ENCODE measurements at places on chromosomes 2 and 18. TPM values are rescaled to one million over a fixed set of nuclear protein-coding genes. Genes with fewer than 3 reads are reported as not detected.
A peak's percentile ranks its signal among the peaks of the same experiment; 100 is the strongest.

The FLACC1 gene
- polyA plus RNA-seq: not detected

GRCh38 chr18:46588971-46589660, 67.9 kb downstream of the LOXHD1 start:
- DNase-seq: no peak
- H3K36me3 ChIP-seq: no peaks in the 10 kb centered on the region
- peaks cover 6% of the 10 kb centered on the region for H3K4me1 ChIP-seq

- no peaks in the 10 kb centered on the region for H3K36me3 ChIP-seq
- no peak for DNase-seq
Measured at GRCh38 chr18:53025247-53025646, 685.2 kb downstream of the DCC start.

DNA sequence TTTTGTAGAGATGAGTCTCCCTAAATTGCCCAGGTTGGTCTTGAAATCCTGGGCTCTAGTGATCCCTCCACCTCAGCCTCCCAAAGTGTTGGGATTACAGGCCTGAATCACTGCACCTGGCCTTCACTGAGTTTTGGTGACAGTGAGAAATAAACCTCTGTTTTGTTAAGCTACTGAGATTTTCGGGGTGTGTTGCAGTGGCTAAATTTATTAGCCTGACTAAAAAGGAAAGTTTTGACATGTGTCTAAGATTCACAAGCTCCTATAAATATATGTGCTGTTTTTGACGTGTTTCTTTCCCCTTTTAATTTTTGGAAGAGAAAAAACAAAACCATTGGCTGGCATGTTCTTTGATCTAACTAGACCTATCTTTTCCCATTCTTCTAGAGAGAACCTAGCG, 190.5 kb upstream of the MC4R start:
- DNase-seq: no peak
- no peak overlapping the region for H3K4me3 ChIP-seq
- H3K27me3 ChIP-seq: no peaks in the 10 kb centered on the region
- H3K4me1 ChIP-seq: no peaks in the 10 kb centered on the region
- H3K36me3 ChIP-seq: no peaks in the 10 kb centered on the region

GRCh38 chr2:239955087-239955988, 69.8 kb downstream of the NDUFA10 start:
- no peak overlapping the region for H3K4me3 ChIP-seq
- H3K27ac ChIP-seq: no peak overlapping the region
- H3K27me3 ChIP-seq: no peaks in the 10 kb centered on the region
- peaks cover 1% of the 10 kb centered on the region for H3K4me1 ChIP-seq
- no peak for DNase-seq
- H3K36me3 ChIP-seq: peaks cover 6% of the 10 kb centered on the region

The LRRTM4 gene
- not detected for polyA plus RNA-seq

The ST6GAL2 gene
- not detected for polyA plus RNA-seq

DNA sequence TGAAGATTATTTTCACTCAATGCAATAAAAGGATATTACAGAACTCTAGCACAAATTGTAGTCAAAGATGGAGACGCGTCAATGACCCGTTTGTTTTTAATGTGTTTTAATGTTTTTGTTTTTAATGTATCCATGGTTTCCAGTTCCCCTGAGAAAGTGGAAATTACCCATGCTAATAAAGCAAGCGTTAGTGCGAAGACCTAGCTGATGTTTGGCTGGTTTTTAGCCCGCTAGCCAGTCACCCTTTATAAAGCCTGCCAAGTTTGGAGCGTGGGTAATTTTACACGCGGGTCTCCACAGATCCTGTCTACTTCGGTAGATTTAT, 430 bp upstream of the CHMP1B start:
- H3K4me3 ChIP-seq: peak overlapping the region; percentile 100
- H3K4me1 ChIP-seq: peaks cover 57% of the 10 kb centered on the region
- peak overlapping the region; percentile 100 for H3K27ac ChIP-seq
- no peak for DNase-seq
- peaks cover 4% of the 10 kb centered on the region for H3K36me3 ChIP-seq

DNA sequence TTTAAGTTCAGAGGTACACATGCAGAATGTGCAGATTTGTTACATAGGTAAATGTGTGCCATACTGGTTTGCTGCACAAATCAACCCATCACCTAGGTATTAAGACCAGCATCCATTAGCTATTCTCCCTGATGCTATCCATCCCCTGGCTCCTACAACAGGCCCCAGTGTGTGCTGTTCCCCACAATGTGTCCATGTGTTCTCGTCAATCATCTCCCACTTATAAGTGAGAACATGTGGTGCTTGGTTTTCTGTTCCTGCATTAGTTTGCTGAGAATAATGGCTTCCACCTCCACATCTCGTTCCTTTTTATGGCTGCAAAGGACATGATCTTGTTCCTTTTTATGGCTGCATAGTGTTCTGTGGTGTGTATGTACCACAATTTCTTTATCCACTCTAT, 75.8 kb downstream of the SUCLG1 start:
- no peak for DNase-seq
- H3K27ac ChIP-seq: no peak overlapping the region
- no peaks in the 10 kb centered on the region for H3K36me3 ChIP-seq
- H3K4me3 ChIP-seq: no peak overlapping the region
- H3K27me3 ChIP-seq: peaks cover 8% of the 10 kb centered on the region
- H3K4me1 ChIP-seq: no peaks in the 10 kb centered on the region

- no peak overlapping the region for H3K4me3 ChIP-seq
- no peaks in the 10 kb centered on the region for H3K36me3 ChIP-seq
- no peaks in the 10 kb centered on the region for H3K4me1 ChIP-seq
- H3K27me3 ChIP-seq: peaks cover 3% of the 10 kb centered on the region
Measured at GRCh38 chr2:67503066-67503795, 106.1 kb downstream of the ETAA1 start.

The SERPINB10 gene
- not detected for polyA plus RNA-seq

- H3K27ac ChIP-seq: no peak overlapping the region
- H3K4me3 ChIP-seq: no peak overlapping the region
- H3K27me3 ChIP-seq: peaks cover 2% of the 10 kb centered on the region
- H3K4me1 ChIP-seq: no peaks in the 10 kb centered on the region
- DNase-seq: no peak
Measured at GRCh38 chr2:67566958-67567635, 170.0 kb downstream of the ETAA1 start.

DNA sequence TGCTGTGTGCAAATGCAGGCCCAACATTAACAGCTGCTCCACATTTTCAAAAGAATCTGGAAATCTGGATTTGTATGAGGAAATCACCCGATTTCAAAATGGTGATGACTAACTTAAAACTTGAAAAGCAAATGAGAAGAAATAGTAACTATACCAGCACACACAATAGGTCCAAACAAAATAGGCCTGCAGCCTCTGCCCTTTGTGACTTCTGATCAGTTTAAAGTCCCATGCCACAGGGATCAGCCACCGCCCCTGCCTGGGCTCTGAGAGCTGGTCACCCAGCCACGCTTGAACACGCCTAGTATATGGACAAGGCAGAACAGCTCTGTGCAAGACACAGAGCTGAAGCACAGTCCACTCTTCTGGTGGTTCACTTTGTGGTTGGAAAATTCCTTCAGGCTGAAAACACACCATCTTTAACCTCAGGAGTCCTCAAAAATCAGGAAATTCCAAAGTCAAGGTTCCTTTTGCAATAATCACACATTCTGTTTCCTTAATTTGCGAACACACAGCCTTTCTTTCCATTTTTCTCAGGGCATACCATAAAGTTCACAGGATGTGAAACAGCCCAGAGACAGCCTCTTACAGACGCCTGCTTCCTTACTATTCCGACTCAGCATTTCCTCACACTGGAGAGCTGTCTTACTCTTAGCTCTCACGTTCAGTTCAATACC, 150.1 kb upstream of the RIOK3 start:
- peaks cover 3% of the 10 kb centered on the region for H3K36me3 ChIP-seq
- no peak overlapping the region for H3K27ac ChIP-seq
- no peak for DNase-seq
- H3K4me1 ChIP-seq: peaks cover 41% of the 10 kb centered on the region

The RAB11FIP5 gene
- polyA plus RNA-seq: 3.7 TPM

The FAP gene
- polyA plus RNA-seq: not detected

The CAPG gene
- 97.5 TPM for polyA plus RNA-seq

- H3K27me3 ChIP-seq: peaks cover 2% of the 10 kb centered on the region
- no peak for DNase-seq
- peaks cover 15% of the 10 kb centered on the region for H3K4me1 ChIP-seq
- no peak overlapping the region for H3K4me3 ChIP-seq
- H3K36me3 ChIP-seq: no peaks in the 10 kb centered on the region
Measured at GRCh38 chr18:58191626-58192025, 147.6 kb downstream of the NEDD4L start.

DNA sequence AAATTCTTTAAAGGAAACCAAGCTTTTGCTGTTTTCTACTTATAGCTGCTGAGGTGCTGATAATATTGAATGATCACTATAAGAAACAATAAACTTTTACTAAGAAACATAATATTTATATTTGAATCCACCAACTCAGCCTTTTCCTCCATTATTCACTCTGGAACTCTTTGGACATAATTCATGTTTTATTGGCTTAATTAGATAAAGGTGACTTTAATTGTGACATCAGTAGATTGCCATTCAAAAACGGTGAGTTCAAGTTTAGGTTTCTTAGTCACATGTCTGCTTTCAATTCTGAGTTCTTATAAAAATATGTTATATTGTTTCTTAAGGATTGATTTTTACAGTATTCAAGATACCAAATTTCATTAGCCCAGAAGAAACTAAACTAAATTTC, 24.0 kb downstream of the CCDC85A start:
- no peaks in the 10 kb centered on the region for H3K27me3 ChIP-seq
- H3K27ac ChIP-seq: no peak overlapping the region
- no peak for DNase-seq
- no peak overlapping the region for H3K4me3 ChIP-seq

DNA sequence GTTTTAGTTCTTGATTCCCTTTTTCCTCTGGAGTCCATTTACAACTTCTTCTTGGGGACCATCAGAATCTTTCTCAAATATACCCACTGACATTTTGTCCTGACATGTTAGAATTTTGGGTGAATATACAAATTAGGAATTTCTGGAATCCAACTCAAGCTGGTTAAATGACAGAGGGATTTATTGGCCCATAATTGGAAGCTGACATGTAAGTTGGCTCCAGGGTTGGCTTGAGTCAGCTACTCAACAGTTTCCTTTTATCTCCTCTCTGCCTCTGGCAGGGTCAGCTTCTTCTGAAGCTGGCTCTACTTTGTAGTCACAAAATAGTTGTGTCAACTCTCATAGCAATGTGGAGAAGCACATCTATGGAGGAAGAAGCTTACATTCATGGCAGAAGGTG, 36.6 kb upstream of the PPP1R1C start:
- H3K27me3 ChIP-seq: peaks cover 4% of the 10 kb centered on the region
- H3K36me3 ChIP-seq: no peaks in the 10 kb centered on the region
- no peak for DNase-seq
- no peak overlapping the region for H3K27ac ChIP-seq
- peaks cover 4% of the 10 kb centered on the region for H3K4me1 ChIP-seq

- H3K4me3 ChIP-seq: no peak overlapping the region
- no peak overlapping the region for H3K27ac ChIP-seq
- no peaks in the 10 kb centered on the region for H3K36me3 ChIP-seq
- H3K27me3 ChIP-seq: no peaks in the 10 kb centered on the region
- H3K4me1 ChIP-seq: no peaks in the 10 kb centered on the region
Measured at GRCh38 chr2:208671886-208672680, 265.5 kb downstream of the PTH2R start.

The DES gene
- polyA plus RNA-seq: not detected

The SLC4A5 gene
- polyA plus RNA-seq: not detected

The SANBR gene
- 1.3 TPM for polyA plus RNA-seq

The MARS2 gene
- 9.6 TPM for polyA plus RNA-seq

The GTF2A1L gene
- not detected for polyA plus RNA-seq

- peak overlapping the region; percentile 99 for H3K4me3 ChIP-seq
- H3K27me3 ChIP-seq: peaks cover 20% of the 10 kb centered on the region
- DNase-seq: no peak
Measured at GRCh38 chr2:159713631-159714246, 1.4 kb downstream of the MARCHF7 start.

DNA sequence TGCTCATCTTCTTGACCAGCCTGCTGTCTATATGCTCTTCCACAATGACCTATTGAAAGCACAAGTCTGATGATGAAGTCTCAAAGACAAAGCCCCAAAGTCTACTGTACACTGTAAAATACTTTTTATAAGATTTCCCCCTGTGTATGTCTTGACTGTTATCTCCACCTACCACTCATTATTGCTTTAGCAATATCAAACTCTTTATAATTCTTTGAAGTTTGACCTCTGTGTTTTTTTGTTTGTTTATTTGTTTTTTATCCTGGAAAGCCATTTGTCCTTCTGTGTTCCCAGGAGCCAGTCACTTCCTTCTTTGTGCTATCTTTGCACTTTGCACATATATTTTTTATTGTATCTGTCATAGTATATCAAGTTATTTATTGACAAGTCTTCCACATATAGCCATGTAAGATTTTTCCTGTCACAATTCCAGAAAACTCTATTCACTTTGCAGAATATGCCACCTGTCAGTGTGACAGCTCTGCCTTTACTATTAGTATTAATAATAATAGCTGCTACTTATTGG, 66.3 kb downstream of the RND3 start:
- H3K36me3 ChIP-seq: no peaks in the 10 kb centered on the region
- no peaks in the 10 kb centered on the region for H3K4me1 ChIP-seq

The TWIST2 gene
- 0.61 TPM for polyA plus RNA-seq

DNA sequence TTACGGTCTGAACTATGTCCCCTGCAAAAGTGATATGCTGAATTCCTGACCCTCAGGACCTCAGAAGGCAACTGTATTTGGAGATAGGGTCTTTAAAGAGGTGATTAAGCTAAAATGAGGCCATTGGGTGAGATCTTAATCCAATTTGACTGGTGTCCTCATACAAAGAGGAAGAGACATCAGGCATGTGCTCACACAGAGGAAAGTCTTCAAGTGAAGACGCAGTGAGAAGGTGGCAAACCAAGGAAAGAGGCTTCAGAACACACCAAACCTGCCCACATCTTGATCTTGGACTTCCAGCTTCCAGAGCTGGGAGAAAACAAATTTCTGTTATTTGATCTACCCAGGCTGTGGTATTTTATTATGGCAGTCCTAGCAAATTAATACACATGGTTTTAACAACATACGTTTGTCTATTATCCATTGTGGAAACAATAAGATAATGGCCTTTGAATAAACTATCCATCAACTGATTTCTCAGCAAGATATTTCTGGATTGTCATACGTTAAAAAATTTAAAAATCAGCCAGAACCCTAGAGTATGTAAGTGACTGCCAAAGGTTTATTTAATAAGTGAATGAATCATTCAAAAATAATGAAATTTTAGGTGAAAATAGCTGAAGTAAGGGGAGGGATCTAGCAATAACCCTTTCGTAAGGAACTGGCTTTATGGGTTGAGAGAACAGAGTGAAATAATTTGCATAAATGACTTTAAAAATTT, 6.5 kb downstream of the WIPF1 start:
- DNase-seq: peak; percentile 41
- peak overlapping the region; percentile 98 for H3K27ac ChIP-seq
- H3K4me1 ChIP-seq: peaks cover 94% of the 10 kb centered on the region
- peaks cover 28% of the 10 kb centered on the region for H3K36me3 ChIP-seq
- H3K4me3 ChIP-seq: peak overlapping the region; percentile 90

The CCDC141 gene
- polyA plus RNA-seq: 1.5 TPM
